ENCODE measurements at places on chromosomes 6 and 20.

DNA sequence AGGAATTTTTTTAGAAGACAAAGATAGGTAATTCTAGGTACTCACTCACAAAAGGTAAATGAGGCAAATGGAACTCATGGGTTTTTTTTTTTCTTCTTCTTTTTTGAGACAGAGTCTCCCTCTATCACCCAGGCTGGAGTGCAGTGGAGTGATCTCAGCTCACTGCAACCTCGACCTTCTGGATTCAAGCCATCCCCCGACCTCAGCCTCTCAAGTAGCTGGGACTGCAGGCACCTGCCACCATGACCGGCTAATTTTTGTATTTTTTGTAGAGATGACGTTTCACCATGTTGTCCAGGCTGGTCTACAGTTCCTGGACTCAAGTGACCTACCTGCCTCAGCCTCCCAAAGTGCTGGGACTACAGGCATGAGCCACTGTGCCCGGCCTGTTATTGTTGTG, 126.1 kb downstream of the LRRC1 start:
- DNase-seq: no peak

- no peak for DNase-seq
These were observed 15.6 kb upstream of the GCNT2 start for GRCh38 chr6:10505529-10505928.

DNA sequence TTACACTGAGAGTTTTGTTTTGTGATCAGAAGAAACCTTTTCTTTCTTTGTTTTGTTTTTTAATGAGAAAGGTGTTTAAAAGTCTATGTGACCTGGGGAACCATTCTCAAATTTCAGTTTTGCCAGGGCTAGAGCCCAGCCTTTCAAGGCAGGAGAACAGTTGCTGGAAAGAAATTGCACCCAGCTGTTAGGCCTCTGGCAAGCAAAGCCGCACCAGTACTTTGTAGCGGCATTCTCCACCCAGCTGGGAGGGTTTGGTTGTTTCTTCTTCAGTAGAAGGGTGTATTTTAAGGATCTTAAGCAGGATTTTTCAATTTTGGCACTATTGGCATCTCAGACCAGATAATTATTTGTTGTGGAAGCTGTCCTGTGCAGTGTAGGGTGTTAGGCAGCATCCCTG, 16.6 kb upstream of the MAPK13 start:
- DNase-seq: no peak

DNA sequence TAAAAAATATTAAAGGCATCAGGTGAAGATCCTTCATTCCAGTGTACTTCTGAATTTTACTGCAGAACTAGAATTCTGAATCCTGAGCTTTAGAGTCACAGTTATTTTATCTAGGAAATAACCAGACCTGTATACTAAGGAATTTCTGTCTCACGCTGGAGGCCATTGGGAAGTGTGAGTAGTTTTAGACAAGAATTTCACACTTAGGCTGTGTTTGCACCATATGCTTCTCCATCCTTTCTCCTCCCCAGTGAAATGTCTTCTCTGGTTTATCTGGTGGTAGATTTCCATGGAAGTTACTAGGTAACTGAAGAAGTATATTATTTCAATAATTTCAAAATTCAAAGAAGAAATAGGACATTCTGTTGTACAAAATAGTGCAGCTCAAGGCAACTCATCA, 83.1 kb downstream of the SLC35F1 start:
- no peak for DNase-seq

DNA sequence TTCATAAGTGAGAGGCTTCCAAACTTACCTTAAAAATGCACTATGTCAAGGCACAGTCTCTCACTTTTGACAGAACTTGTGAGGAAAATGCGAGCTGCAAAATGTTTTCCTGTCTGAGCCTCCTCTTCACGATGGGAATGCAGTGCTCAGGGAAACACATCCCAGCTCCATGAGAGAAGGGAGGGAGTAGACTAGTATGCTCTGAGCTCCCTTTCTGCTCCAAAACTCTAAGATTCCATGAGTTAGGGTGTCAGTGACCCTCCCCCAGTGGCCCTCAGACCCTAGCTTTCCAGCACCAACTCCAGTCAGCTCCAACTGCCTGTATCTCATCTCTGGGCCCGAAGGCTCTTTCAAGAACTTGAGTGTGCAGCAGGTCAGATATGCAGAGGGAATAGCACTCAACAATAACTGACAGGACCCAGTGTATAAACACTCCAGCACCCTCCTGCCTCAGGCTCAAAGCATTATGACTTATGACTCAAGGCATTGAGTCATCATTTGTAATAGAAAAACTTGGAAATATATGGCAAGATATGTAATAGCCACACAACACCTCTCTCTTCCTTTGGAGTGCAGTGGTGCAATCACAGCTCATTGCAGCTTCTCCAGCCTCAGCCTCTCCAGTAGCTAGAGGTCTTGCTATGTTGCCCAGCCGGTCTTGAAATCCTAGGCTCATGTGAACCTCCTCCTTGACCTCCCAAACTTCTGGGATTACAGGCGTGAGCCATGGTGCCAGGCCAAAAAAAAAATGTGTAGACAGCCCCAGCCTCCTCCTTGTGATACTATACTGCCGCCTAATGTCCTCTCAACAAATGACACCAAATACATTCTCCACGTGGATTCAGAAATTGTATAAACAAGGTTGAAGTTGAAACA, 16.7 kb upstream of the ENTPD6 start:
- DNase-seq: no peak

DNA sequence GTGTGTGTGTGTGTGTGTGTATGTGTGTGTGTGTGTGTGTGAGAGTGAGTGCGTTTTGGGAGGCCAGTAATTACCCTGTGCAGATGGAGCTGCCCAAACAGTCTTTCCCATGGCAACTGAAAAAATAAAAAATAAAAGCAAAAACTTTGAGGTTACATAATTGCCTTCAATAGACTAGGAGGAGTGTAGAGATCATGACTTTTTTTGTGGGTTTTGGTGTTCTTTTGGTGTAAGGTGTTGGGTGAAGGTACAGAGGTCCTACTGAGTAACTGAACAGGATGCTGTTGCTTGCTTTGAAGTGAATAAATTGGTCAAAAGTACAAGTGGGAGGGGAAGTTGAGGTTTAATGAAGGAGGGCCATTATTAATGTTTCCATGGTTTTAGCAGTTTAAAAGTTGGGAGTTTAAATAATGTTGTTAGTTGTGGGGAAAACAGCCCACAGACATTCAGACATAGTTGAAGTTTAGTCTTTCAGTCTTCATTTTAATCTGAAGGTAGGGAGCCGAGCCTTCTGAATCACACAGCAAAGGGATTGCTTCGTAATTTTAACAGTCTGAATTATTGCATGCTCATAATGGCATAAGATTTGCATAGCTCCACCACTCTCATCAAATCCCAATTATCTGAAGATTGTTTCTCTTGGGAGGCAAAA, 251.4 kb downstream of the PRL start:
- no peak for DNase-seq

DNA sequence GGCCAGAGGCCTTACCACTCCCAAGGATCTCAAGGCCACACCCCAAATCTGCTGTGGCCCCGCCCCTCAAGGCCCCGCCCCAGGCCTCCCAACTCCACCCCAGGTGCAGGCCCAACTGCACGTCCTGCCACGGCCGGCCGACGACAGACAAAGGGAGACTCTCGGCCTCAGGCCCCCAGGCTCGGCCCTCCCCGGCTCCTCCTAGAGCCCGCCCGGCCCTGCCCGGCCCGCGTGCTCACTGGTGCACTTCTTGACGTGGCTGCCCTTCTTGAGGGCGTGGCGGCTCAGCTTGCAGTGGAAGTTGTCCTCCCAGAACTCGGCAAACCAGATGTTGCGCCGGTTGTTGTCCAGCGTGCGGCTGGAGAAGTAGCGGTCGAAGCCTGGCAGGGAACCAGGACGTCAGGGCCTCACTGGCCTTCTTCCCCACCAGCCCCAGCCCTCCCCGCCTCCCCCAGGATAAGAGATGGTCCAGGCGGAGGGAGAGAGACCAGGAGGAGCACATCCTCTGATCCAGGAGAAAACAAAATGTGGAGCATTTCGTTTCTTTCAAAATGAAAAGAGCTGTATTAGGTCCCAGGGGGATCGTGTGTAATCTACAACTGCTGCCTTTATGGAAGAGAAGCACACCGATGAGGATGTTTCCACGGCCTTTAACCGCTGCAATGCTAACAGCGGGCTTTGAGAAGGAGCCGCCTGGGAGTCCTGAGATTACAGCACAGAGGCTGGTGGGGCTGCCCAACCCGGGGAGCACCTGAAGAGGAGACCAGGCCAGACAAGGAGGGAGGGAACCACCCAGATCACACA, 89.4 kb downstream of the GRM4 start:
- peak; percentile 5 for DNase-seq

- DNase-seq: no peak
These were observed 266.7 kb upstream of the FLRT3 start for GRCh38 chr20:14604143-14604542.

DNA sequence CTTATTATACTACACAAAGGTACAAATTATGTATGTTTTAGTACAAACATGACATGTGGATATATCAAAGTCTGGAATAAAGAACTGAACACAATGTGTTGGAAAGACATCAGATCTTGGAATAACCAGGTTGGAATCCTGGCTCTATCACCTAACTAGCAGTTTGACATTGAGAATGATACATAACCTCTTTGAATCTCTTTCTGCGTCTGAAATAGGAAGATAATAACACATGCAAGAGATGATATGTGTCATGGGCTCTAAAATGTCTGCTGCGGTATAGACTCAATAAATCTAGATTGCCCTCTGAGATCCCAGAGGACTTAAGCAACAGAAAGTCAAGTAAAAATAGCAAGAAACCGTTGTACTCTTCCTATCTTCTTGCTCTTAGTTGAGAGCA, 66.8 kb upstream of the CCN2 start:
- no peak for DNase-seq

GRCh38 chr20:44117296-44118184, 69.4 kb downstream of the JPH2 start:
- no peak for DNase-seq

DNA sequence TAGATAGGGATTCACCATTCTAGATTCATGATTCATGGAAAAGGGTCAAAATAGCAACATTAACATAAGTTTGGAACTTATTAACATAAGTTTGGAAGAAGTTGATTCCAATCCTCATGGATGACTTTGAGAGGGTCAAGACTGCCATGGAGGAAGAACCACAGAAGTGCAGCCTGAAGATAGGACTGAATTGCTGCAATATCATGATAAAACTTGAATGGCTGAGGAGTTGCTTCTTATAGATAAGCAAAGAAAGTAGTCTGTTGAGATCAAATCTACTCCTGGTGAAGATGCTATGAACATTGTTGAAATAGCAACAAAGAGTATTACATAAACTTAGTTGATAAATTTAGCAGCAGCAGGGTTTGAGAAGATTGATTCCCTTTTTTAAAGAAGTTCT, 62.2 kb downstream of the GMDS start:
- DNase-seq: no peak

DNA sequence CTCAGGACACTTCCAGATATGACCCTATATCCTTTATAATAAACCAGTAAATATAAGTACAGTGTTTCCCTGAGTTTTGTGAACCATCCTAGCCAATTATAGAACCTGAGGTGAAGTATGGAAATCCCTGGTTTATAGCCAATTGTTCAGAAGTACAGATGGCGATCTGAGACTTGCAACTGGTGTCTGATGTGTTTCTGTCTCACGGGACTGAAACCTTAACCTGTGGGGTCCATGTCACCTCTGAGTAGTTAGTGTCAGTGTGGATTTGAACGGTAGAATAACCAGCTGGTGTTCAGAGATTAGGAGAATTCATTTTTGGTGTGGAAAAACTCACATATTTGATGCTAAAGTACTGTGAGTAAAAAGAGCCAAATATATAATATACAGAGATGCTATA, 606.6 kb downstream of the MAFB start:
- no peak for DNase-seq

DNA sequence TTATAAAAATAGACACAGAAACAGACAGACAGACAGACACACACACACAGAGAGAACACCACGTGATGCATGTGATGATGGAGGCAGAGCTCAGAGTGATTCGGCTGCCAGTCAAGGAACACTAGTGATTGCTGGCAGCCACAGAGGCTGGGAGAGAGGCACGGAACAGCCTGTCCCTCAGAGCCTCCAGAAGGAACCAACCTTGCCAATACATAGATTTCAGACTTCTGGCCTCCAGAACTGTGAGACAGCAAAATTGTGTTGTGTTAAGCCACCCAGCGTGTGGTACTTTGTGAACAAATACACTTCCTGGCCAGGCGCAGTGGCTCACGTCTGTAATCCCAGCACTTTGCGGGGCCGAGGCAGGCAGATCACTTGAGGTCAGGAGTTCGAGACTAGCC, 9.5 kb upstream of the PARD6B start:
- DNase-seq: no peak

DNA sequence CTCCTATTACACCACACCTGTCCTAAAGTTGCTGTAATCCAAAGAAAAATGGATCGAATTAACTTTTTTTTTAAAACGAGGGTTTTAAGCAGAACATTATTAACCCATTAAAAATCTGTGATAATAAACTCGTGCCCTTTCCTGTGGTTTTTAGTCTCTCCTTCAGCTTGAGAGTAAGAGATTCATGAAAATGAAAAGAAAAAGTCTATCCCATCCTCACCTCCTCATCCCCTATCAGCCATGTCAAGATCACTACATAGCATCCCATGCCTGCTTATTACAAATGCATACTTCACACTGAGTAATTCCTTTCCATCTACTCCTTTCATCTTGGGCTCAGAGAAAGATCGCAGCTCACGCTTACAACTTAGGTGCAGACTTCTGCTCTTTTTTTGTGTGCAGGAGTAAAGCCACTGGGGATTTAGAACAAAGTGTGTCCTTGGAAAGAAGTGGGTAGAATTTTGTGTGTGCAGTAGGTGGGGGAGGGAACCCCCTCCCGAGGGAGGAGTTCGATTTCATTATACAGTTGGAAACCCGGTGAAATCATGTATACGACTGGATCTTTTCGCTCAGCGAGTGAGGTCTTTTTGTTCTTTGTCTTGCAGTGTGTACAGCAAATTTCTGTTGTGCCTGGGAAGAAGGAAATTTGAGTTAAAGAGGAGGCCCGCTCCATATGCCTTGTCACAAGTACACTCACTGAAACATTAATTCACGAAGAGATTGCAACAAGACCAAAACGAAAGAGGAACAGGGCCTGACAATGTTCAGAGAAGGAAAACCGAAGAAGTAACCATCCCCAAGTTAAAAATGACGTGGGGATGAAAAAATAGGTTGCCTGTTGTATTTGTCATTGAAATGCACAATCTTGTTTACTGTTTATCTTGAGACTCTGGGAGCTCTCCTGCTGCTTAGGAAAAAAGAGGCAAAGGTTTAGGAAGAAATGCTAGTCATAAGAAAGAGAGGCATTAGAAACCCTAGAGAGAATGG, 146.5 kb upstream of the ZNF217 start:
- DNase-seq: no peak

- DNase-seq: no peak
These were observed 16.4 kb downstream of the SLC17A5 start for GRCh38 chr6:73637404-73637803.

DNA sequence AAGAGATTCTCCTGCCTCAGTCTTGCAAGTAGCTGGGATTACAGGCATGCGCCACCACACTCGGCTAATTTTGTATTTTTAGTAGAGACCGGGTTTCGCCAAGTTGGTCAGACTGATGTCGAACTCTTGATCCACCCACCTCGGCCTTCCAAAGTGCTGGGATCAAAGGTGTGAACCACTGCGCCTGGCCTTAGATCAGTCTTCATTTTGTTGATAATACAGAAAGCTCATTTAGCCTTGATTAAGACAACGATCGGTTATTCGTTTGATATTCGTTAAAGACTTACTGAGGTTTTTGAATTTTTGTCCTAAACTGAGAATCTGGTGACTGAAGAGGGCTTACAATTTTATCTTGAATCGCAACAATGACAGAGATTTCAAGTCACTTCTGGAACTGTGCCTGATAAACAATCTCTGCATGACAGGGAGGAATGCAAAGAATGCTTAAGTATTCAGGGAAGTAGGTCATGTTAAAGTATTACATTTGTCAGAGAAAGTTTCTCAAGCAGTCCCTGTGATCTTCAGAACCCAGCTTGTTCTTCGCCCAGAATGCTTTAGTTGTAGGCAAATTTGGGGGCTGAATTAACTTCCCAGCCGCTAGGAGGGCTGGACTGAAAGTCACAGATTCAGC, 14.8 kb downstream of the AKAP12 start:
- DNase-seq: no peak

All from stimulated activated CD4-positive, alpha-beta T cell treated with anti-CD3 and anti-CD28 coated beads, Interleukin-4, amount 100 ng/mL, for 4 hours (primary cell).